ENCODE measurements at places on chromosomes 3 and 15.
A peak's percentile ranks its signal among the peaks of the same experiment; 100 is the strongest.

- no peak for DNase-seq
Observed at GRCh38 chr3:43515970-43516635, 105.7 kb downstream of the ANO10 start.

DNA sequence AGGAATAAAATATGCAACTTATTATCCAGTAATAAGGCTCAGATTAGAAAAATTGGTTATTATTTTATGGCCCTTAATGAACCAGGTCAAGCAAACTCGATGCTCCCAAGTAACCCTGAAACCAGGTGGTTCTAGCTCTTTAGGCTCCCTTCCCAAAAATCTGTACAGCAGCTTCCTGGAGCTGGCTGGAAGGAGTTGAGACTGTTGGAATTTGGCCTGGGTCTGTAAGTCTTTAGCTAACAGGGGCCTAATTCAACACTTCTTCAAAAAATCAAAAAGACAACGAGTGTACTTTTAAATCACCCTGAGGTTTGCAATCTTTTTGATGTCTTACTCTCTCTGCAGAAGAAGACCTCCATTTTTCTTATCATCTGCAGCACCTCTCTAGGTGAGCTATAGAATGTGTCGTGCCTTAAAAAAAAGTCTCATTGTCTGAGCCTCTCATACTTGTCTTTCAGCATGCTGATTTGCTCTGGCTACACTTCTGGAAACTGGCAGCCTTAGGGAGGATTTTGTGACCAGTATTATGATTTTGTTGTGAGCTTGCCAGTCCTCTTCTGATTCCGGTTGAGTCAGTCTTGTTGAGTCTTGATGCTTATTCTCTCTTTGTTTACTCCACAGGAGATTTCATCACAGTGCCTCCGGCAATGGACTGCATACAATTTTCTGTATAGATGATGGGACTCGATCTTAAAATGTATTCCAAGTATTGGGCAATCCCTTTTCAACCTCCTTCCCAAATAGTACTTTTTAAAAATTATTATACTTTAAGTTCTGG lies 235.0 kb upstream of the KBTBD8 start:
- DNase-seq: peak; percentile 29

- peak; percentile 36 for DNase-seq
Observed at GRCh38 chr3:23826382-23827064, 20.8 kb downstream of the UBE2E1 start.

DNA sequence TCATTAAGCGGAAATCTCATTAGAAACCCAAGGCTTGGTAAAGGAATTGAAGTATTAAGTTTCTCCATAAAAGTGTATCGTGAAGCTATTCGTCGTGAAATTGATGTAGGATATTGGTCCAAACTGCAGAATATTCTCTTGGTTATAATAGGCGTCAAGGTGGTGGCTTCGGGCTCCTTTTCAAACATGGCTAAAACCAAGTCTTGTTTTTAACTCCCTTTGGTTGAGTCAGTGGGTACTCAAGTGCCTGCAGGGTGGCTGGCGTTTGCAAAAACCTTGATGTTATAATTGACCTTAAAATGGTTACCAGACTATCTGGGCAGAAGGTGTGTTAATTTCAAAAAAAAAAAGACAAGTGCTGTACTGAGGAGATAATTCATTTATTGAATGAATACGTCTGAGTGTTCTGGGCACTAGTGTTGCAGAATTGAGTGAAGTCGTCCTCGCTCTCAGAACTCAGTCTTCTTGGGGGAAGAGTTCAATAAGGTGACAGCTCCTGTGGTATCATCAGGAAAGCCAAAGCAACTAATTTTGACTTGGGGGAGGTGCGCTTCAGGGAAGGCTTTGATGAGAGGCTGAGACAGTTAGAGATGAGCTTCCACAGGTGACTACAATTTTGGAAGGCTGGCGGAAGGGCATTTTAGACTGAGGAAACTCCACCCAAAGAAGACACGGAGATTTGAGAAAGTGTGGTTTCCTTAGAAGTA lies 1.5 kb downstream of the UBE2Q2 start:
- no peak for DNase-seq

- DNase-seq: no peak
Observed at GRCh38 chr3:101938262-101938847, 89.0 kb downstream of the NFKBIZ start.

- DNase-seq: no peak
Observed at GRCh38 chr3:23945663-23945912, 502 bp downstream of the NR1D2 start.

DNA sequence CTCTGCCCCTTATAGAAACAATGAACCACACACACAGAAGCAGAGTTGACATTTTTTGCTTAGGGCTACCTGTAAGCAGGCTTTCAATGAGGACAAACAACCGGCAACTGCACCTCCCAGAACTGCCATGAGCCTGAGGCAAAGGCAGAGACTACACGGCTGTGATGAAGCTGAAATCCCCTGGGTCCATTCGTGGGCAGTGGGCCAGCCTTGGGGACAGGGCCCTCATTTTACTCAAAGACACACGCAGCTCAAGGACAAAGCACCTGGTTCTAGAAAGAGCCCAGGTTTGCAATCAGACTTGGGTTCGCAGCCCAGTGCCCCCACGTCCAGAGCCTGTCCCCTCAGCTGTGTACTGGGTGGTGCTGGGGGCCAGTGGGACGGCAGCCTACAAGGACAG lies 17.9 kb downstream of the FAM174B start:
- DNase-seq: no peak

- DNase-seq: no peak
Observed at GRCh38 chr3:63244486-63244885, 33.6 kb upstream of the SYNPR start.

GRCh38 chr3:101720851-101721840 lies 3.3 kb upstream of the CEP97 start:
- DNase-seq: no peak

DNA sequence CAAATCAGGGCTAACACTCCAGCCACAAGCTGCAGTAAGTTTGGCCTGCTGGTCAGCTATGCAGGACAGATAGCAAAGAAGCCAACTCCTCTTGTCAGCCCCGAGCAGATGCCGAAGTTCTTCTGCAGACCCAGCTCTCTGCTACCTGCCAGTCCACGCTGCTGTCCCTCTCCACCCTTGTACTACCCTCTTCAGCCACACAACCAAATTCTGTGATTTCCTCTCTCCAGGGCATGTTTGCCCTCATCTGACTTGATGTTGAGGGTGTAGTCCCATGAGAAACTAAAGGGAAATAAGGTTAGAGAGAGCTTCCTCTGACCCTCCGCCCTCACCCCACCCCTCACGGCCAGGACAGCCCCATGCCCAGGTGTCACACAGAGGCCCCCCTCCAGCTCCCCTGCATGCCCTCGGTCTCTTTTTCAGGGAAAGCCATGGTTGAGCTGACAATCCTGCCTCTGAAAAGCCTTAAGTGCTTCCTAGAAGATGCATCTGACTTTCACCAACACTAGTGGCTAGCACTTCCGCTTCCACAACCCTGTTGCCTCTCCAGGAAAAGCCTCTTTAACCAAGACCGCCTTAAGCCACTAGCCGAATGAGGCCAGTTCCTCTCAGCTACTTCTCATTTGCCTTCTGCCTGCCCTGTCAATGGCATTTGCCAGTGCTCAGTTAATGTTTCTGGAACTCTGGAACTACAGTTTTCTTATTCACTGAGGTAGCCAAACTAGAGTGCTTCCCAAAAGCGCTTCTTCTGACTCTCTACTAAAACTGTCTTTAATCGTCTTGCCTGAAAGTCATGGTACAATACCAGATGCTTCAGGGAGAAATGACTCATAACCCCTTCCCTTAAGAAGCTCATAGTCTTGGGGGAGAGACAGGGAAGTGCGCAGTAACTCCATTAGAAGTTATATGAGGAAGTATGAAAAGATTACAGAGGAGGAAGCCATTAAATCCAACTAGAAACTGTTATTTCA lies 300.4 kb upstream of the STT3B start:
- DNase-seq: no peak

DNA sequence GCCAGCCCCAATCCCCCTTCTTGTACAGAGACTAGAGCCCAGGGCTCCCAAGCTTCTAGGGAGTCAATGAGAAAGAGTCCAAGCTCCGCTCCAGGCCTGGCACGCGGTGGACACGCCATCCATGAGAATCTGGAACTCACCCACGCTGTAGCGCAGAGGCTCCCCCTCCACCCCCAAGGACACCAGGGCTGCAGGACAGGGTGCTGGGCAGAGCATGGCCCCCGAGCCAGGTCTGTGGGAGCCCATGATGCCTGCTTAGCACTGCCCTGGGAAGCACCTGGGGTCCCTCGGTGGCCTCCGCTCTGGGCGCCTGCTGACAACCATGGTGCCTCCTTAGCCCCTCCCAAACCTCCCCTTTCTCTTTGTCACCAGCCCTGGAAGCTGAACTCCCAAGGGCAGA lies 28.5 kb downstream of the ACSBG1 start:
- DNase-seq: no peak

- DNase-seq: no peak
Observed at GRCh38 chr3:161314836-161315395, 56.4 kb downstream of the SPTSSB start.

- DNase-seq: no peak
Observed at GRCh38 chr3:105356988-105357387, 9.7 kb upstream of the ALCAM start.

DNA sequence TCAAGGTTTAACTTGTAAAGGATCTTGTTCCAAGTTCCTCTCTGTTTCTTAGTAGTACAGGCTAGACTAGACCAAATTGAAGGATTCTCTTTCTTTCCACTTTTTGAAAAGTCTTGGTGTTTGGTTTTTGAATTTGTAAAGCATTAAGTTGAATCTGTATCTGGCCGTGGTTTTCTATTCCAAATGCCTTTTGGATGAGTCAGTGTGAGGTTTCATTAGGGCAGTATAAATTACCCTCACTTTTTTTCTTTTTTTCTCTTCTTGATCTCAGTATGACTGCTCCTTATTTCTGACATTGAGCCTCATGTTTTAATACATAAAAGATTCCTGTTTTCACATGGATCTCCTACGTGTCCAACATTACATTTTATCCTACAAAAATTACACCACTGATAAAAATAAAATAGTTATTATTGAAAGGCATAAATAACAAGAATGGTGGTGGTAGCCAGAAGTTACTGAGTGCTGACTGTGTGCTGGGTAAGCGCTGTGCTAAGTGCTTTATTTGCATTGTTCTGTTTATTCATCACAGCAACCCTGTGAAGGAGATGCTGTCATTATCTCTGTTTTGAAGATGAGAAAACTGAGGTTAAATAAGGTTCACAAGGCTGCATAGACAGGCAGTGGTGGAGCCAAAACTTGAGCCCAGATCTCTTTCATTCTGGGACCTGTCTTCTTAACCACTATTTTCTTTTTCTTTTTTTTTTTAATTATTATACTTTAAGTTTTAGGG lies 48.3 kb downstream of the MITF start:
- DNase-seq: no peak

DNA sequence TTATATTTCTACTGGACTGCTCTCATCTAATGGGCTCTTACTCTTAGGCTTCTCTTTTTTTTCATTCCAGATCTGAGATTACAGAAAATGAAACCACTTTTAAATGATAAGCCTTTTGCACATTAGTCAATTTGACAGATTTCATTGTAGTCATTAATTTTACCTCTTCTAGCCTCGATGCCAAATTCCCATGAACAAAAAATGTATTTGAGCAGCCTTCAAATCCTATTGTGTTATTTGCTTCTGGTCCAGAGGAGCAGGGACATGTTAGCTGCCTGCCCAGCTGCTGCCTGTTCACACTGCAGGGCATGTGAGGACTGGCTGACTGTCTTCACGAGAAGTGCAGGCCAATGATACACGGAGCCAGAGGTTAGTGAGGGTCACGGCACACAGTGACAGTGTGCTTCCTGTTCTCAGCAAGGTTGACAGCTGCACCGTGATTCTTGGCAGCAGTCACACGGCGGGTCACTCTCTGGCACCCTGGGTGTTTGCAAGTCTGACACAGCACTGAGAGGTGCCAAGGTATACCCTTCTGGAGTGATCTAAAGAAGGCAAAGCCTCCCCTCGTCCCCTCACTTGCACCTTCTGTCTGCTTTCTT lies 40.8 kb downstream of the KAT2B start:
- peak; percentile 69 for DNase-seq

- peak; percentile 53 for DNase-seq
Observed at GRCh38 chr3:52070724-52071621, 14.6 kb upstream of the DUSP7 start.

DNA sequence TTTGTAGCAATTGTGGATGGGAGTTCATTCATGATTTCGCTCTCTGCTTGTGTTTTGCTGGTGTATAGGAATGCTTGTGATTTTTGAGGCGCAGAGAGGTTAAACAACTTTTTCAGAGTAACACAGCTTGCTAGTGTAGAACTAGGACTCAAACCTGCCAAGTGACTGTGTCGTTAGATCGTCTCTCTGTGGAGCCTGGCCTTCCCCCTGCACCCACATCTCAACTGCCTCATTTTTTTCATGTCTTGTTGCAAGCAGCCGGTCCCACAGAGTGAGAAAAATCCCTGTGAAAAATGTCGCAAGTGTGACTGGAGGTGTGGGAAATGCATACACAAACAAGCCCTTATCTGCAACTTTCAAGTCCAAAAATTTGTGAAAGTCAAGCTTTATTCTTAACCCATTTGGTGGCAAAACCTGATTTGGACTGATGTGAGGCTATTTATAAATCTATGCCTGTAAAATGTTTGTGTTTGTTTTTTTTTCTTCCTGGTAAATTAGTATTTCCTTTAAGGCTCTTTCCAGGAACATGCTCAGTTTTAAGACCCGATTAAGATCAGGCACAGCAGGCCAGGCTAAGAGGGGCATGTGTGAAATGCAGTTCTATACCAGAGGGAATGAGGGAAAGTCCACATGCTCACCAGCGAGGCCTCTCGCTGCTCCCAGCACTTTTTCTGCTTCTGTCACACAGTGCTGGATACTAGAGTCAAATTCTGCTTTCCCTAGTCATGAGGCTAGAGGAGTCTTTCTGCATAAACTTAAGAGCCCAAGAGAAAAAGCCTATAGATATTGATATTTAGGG lies 25.8 kb downstream of the ST6GAL1 start:
- DNase-seq: no peak

- no peak for DNase-seq
Observed at GRCh38 chr15:59812889-59813288, 123.8 kb upstream of the BNIP2 start.
